CD4-positive, CD25-positive, alpha-beta regulatory T cell (primary cell): ENCODE measurements at places on chromosomes 12 and 14. TPM values are rescaled to one million over a fixed set of nuclear protein-coding genes. Genes with fewer than 3 reads are reported as not detected.
A peak's percentile ranks its signal among the peaks of the same experiment; 100 is the strongest.

The GYS2 gene
- not detected for total RNA-seq

The CYP27B1 gene
- total RNA-seq: not detected

The RASSF9 gene
- total RNA-seq: not detected

DNA sequence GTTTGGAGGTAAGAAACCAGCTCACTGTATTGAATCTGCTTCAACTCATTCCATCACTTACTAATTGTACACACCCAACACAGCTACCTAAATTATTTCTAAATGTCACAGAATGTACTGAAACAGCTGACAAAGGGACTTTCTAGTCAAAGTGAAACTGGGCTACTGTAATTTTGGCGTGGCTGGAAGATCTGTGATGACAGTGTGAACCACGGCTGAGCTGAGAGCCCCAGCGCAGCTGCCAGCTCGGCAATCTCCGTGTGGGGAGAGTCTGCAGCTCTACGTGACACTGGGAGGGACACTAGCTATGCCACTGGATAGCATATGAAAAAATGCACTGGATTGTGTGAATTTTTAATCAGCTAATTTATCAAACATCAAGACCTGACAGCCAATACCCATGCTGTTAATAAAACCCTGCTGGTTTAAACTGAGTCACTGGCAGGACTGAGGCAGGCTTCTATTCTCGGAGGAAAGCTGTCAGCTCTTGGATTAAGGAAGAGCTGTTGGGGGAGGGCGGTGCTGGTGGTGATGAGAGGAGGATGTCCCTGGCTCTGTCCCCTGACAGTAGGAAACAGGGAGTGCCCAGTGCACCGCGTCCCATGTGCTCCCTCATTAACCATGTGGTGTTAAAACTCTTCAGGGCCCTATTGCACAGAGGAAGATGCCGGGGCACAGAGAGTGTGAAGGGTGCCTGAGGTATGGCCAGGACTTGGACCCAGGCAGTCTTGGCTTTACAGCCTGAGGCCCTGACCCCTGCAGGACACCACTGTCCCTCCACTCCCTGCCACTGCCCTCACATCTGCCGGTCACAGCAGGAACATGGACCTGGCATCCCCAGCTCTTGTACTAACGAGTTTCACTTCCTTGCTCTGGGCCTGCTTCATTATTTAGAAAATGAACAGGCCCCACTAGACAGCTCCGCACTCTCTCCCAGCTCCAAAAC is 13.3 kb downstream of the SLC15A4 start:
- no peaks in the 10 kb centered on the region for H3K27me3 ChIP-seq
- no peak overlapping the region for H3K27ac ChIP-seq
- peak overlapping the region; percentile 41 for H3K4me3 ChIP-seq
- peaks cover 30% of the 10 kb centered on the region for H3K36me3 ChIP-seq
- DNase-seq: no peak

The ANP32D gene
- total RNA-seq: not detected

- no peak overlapping the region for H3K27ac ChIP-seq
- no peaks in the 10 kb centered on the region for H3K4me1 ChIP-seq
- H3K4me3 ChIP-seq: no peak overlapping the region
Measured at GRCh38 chr12:70427611-70428010, 61.5 kb downstream of the KCNMB4 start.

- H3K36me3 ChIP-seq: peaks cover 23% of the 10 kb centered on the region
- peaks cover 11% of the 10 kb centered on the region for H3K4me1 ChIP-seq
- DNase-seq: no peak
- no peaks in the 10 kb centered on the region for H3K27me3 ChIP-seq
- no peak overlapping the region for H3K27ac ChIP-seq
Measured at GRCh38 chr12:27002141-27002540, 12.0 kb downstream of the TM7SF3 start.

The PPP2R3C gene
- total RNA-seq: 52.6 TPM

The KRT78 gene
- not detected for total RNA-seq

DNA sequence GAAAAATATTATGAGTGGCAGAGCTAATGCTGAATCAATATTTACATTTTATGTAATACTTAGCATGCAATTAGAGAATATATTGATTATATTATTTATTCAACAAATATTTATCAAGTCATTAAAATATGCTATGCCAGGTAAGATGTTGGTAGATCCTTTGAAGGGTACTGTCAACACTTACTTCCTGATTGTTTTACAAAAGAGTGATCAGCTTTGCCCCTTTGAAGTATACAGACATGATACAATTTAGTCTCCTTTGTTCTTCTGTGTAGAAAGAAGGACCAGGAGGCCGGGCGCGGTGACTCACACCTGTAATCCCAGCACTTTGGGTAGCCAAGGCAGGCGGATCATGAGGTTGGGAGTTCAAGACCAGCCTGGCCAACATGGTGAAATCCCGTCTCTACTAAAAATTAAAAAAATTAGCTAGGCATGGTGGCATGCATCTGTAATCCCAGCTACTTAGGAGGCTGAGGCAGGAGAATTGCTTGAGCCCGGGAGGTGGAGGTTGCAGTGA is 73.9 kb upstream of the IFNG-AS1 start:
- peaks cover 2% of the 10 kb centered on the region for H3K27me3 ChIP-seq
- no peaks in the 10 kb centered on the region for H3K4me1 ChIP-seq
- H3K27ac ChIP-seq: no peak overlapping the region
- H3K36me3 ChIP-seq: no peaks in the 10 kb centered on the region
- H3K4me3 ChIP-seq: no peak overlapping the region

The PTPRO gene
- 0.94 TPM for total RNA-seq

DNA sequence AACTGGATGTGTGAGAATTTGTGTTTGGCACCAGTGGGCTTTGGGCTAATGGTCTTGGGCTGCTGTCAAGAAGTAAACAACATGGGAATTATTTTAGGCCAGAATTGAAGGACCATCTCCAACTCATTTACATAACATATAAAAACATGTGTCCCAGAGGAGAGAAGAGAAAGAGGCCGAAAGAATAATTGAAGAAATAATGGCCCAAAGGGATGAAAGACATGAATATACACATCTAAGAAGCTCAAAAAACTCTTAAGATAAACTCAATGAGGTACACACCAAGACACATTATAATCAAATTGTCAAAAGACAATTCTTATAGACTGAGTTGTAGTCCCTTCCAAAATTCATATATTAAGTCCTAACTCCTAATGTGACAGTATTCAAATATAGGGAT is 56.1 kb upstream of the SCAF11 start:
- H3K36me3 ChIP-seq: no peaks in the 10 kb centered on the region
- no peak overlapping the region for H3K27ac ChIP-seq
- H3K4me1 ChIP-seq: no peaks in the 10 kb centered on the region
- no peak overlapping the region for H3K4me3 ChIP-seq

The RFX4 gene
- not detected for total RNA-seq

DNA sequence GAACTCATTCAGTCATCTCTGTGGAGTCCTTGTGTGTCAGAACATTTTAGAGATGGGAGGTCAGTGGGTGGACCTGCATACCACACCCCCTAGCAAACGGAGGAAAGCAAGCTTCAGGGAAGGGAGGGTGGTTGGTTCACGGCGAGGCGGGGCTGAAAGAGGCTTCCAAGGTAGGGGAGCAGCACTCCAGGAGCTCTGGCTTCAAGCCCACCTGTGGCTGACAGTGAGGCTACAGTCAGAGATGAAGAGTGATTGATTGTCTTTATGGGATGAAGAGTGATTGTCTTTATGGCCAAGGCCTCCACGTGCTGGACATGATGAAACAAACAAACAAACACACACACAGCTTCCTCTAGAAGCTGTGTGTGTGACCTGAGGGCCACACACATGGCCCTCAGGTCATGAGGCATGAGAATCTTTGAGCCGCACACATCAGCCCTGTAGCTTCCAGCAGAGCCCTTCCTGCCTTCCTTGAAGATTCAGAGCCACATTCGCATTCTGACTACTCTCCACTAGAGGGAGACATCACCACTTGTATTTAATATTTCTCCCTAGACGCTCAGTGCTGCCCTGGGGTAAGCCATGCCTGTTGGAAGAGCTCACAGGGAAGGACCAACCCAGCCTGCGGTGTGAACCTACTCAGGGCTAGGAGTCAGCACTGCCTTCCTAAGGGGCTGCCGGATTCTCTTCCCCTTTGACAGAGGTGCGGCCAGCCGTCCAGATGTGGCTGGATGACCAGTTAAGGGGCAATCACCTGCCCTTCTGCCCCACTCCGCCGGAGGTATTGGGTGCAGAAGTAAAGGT is 54.4 kb upstream of the KCNA1 start:
- H3K36me3 ChIP-seq: no peaks in the 10 kb centered on the region
- H3K27ac ChIP-seq: no peak overlapping the region
- peaks cover 10% of the 10 kb centered on the region for H3K4me1 ChIP-seq
- peak; percentile 82 for DNase-seq
- no peak overlapping the region for H3K4me3 ChIP-seq
- peaks cover 2% of the 10 kb centered on the region for H3K27me3 ChIP-seq

- no peaks in the 10 kb centered on the region for H3K27me3 ChIP-seq
- no peaks in the 10 kb centered on the region for H3K36me3 ChIP-seq
- no peak overlapping the region for H3K4me3 ChIP-seq
- H3K4me1 ChIP-seq: no peaks in the 10 kb centered on the region
Measured at GRCh38 chr14:101088714-101089113, 185.2 kb upstream of the RTL1 start.

- H3K27ac ChIP-seq: no peak overlapping the region
- no peak for DNase-seq
- peaks cover 64% of the 10 kb centered on the region for H3K36me3 ChIP-seq
- H3K4me3 ChIP-seq: no peak overlapping the region
- H3K4me1 ChIP-seq: peaks cover 5% of the 10 kb centered on the region
Measured at GRCh38 chr14:74685056-74685455, 27.8 kb downstream of the AREL1 start.

The MMP19 gene
- not detected for total RNA-seq

The CAPS2 gene
- total RNA-seq: 5.1 TPM

GRCh38 chr12:20415028-20415427 is 46.7 kb downstream of the PDE3A start:
- no peaks in the 10 kb centered on the region for H3K36me3 ChIP-seq
- DNase-seq: no peak
- H3K27ac ChIP-seq: no peak overlapping the region

The GRIP1 gene
- total RNA-seq: 1.1 TPM

- no peak for DNase-seq
- H3K27ac ChIP-seq: no peak overlapping the region
- H3K27me3 ChIP-seq: no peaks in the 10 kb centered on the region
- H3K36me3 ChIP-seq: no peaks in the 10 kb centered on the region
Measured at GRCh38 chr14:33938131-33938949, 12.5 kb downstream of the EGLN3 start.

The ACOT6 gene
- total RNA-seq: not detected

The RNU4-1 gene
- 1,793 TPM for total RNA-seq

GRCh38 chr14:73143003-73143402 is 6.7 kb downstream of the PSEN1 start:
- peak overlapping the region; percentile 44 for H3K4me3 ChIP-seq
- DNase-seq: no peak

GRCh38 chr14:80164991-80165721 is 46.1 kb downstream of the DIO2 start:
- no peak overlapping the region for H3K27ac ChIP-seq
- H3K27me3 ChIP-seq: no peaks in the 10 kb centered on the region
- no peaks in the 10 kb centered on the region for H3K36me3 ChIP-seq
- no peak overlapping the region for H3K4me3 ChIP-seq

DNA sequence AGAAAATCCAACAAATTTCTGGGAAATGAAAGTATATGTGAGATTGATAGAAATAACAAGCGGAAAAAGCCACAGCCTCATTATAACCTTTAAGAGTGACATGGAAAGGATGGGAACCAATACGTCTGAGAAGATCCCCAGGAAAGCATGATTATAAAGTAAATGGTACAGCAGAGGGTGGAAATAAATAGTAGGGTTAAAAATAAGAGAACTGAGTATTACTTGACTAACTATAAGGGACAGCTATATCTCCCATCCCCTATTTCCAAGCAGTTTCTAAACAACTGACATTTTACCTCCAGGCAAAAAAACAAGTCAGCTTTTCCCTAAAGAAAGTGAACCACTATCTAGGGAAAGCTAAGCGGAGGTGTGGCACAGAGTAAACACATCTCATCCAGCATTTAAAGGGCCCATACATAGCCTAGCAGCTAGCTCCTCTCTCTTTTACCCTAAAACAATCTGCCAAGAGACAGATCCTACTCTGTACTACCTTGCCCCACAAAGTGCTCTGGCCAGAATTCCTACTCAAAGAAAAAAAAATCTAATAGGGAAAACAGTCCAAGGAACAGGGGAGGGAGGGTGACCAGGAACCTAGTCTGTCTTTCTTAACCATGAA is 11.2 kb downstream of the OSBPL8 start:
- H3K27ac ChIP-seq: no peak overlapping the region
- no peak overlapping the region for H3K4me3 ChIP-seq
- no peak for DNase-seq
- no peaks in the 10 kb centered on the region for H3K27me3 ChIP-seq

GRCh38 chr14:75204116-75204515 is 27.7 kb upstream of the TMED10 start:
- no peak overlapping the region for H3K27ac ChIP-seq
- H3K27me3 ChIP-seq: no peaks in the 10 kb centered on the region
- no peak overlapping the region for H3K4me3 ChIP-seq
- no peaks in the 10 kb centered on the region for H3K4me1 ChIP-seq
- H3K36me3 ChIP-seq: no peaks in the 10 kb centered on the region
- no peak for DNase-seq

DNA sequence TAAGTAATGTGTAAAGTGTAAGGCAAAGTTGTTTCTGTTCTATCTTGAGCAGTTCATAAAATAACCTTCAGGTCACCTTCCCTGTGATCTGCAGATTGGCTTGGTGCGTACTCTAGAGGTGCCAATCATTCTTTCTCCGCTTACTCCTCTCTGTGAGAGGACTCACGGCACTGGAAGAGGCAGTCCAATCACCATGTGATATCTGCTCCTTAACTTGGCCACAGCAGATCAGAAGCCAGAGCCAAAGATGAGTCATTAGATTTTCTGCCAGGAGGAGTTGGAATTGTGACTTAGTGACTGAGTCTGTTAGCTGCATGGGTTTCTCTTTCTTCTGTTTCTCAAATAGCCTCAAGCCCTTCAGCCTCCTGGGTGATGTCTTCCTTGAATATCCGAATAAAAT is 165.5 kb downstream of the SLC41A2 start:
- no peaks in the 10 kb centered on the region for H3K4me1 ChIP-seq
- no peak for DNase-seq
- no peak overlapping the region for H3K27ac ChIP-seq
- H3K27me3 ChIP-seq: no peaks in the 10 kb centered on the region
- H3K4me3 ChIP-seq: no peak overlapping the region

The PPP1R36 gene
- total RNA-seq: not detected

The WNT5B gene
- total RNA-seq: not detected
